Esophagus muscularis mucosa (tissue), 4 donors: ENCODE measurements at places on chromosomes 11 and 22. TPM values are rescaled to one million over a fixed set of nuclear protein-coding genes. Genes with fewer than 3 reads are reported as not detected.

- H3K27ac ChIP-seq = no peak overlapping the region
- no peak for DNase-seq
- H3K27me3 ChIP-seq = no peaks in the 10 kb centered on the region
- no peak overlapping the region for H3K4me3 ChIP-seq
- H3K36me3 ChIP-seq = no peaks in the 10 kb centered on the region
- H3K4me1 ChIP-seq = no peaks in the 10 kb centered on the region
Measured at GRCh38 chr11:126154691-126155090, 56.8 kb downstream of the RPUSD4 start.

DNA sequence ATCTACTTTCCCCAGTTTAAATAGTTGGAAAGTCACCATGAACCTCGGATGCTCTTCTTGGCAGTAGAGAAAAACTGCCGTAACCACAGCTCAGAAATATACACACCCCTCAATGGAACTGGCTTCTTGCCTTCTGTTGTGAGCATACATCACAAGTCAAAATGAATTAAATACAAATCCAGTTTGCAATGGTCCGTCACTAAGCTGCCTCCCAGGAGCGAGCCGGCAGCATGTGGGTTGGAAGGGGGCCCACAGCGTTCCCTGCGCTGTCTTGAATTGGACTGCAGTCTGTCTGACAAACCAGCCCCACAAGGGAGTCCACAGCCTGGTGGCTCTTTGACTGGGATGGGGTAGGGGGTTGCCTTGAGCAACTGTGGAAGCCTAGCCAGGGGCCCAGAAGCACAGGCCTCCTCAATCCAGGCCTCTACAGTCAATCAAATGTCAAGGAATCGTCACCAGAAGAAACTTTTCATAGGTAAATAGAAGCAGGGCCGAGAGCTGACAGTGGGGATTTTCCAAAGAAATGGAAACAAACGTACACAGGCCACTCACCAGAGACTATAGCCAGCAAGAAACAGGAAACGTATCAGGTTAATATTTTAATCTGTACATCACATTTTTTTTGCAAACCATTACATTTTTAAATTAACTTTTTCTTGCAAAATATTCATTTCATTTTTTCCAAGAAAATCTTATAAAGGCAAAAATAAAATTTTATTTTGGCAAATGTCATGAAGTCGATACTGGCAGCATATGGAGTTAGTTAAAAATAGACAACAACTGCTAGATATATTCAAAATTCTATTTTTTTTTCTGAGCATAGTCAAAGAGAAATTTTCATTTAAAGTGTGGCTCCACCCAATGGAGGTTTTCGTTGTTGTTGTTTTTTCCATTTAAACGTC, 38.5 kb downstream of the C11orf58 start:
- H3K4me3 ChIP-seq = no peak overlapping the region
- no peaks in the 10 kb centered on the region for H3K27me3 ChIP-seq
- no peaks in the 10 kb centered on the region for H3K36me3 ChIP-seq
- H3K27ac ChIP-seq = no peak overlapping the region
- no peak for DNase-seq
- peaks cover 8% of the 10 kb centered on the region for H3K4me1 ChIP-seq

GRCh38 chr11:38123673-38124072, 1525.6 kb upstream of the RAG2 start:
- H3K36me3 ChIP-seq = no peaks in the 10 kb centered on the region
- no peak overlapping the region for H3K4me3 ChIP-seq

DNA sequence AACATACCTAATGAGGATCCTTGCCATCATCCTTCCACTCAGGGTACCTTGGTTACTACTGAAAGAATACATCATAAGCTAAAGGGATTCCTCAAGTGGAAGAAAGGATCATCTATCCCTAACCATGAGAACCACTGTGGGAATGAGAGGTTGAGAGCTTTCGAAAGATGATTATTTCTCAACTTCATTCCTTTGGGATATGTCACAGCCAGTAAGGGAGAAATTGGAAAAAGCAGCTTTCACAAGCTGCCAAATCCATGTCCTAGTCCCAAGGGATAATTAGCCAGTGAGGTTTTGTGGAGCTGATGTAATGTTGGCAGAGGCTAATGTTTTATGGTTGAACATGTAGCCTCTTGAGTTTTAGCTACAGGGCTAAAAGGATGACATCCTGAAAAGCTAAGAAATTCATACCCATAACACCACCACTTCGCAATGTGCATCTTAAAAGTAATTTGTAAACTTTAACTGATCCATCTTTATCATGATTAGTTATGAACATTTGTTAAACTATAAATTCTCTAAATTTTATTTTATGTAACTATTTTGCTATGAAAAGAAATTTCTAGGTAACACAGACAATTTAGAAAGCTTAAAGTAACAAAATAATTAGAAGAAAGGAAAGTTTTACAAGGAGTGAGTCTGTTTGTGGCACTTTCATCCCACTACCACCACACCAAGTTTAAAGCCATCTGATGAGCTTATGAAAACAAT, 123.9 kb downstream of the MRTFA start:
- H3K4me1 ChIP-seq = peaks cover 51% of the 10 kb centered on the region
- H3K4me3 ChIP-seq = no peak overlapping the region
- no peaks in the 10 kb centered on the region for H3K36me3 ChIP-seq
- no peaks in the 10 kb centered on the region for H3K27me3 ChIP-seq

DNA sequence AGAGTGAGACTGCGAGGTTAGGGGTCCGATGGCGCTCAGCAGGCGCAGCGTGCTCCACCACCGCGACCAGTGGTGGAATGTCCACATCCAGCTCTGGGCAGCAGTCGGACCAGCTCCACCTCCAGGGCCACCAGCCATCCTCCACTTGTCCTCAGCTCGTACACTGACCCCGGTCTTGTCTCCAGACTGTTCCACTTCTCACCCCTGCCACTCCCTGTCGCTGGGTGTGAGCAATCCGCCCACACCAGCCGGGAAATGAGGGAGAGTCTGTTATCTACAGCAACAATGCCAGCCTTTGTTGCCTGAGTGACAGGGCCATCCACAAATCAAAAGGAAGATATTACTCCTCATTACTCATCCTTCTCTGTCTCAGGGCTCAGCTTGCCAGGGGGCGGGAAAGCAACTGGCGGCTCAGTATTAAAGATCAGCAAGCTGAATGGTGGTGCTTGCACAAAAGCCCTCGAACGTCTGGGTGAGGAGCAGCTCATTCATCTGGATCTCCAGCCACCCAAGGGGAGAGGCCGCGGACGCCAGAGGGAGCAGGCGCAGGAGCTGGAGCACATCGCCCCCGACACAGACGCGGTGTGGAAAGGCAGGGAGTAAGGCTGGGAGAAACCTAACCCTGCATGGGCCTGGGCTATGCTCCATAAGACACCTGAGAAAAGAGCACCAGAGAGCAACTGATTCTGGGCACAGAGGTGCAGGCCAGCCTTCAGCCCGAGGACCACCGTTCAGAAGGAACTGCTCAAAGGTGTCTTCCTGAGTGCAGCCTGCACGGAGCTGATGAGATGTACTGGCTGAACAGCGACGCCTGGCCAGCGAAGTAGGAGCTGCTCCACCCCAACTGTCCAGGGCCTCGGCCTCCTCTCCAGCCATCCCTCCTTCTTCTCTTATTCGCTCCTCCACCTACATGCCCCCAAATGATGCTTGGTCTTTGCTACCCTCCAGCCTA, 21.9 kb downstream of the IGSF9B start:
- H3K4me1 ChIP-seq = peaks cover 21% of the 10 kb centered on the region
- peaks cover 77% of the 10 kb centered on the region for H3K36me3 ChIP-seq
- H3K27me3 ChIP-seq = no peaks in the 10 kb centered on the region
- no peak for DNase-seq

GRCh38 chr11:111363985-111364384, 15.1 kb downstream of the POU2AF1 start:
- H3K27me3 ChIP-seq = no peaks in the 10 kb centered on the region
- H3K4me3 ChIP-seq = no peak overlapping the region
- DNase-seq = no peak

GRCh38 chr11:68683536-68684384, 584 bp upstream of the GAL start:
- no peak for DNase-seq
- H3K4me1 ChIP-seq = peaks cover 12% of the 10 kb centered on the region
- peak overlapping the region; percentile 47 for H3K4me3 ChIP-seq
- no peak overlapping the region for H3K27ac ChIP-seq

DNA sequence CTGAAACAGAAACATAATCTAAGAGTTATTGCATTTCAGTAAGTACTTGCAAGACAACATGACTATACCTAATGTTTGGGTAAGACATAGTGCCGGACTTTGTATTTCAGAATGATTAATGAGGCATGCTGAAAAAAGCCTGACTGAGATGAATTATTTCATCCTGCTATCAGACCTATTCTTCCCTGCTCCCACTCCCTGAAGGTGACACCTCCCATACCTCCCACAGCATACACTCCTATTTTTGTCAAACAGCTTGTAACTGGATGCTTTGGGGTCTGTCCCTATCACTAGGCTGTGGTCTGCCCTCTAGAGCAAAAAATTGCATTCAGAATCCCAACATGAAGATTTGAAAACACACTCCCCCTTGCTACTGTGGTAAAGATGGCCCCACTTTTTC, 10.9 kb upstream of the SCN3B start:
- no peaks in the 10 kb centered on the region for H3K36me3 ChIP-seq
- H3K4me1 ChIP-seq = no peaks in the 10 kb centered on the region
- no peak overlapping the region for H3K4me3 ChIP-seq

DNA sequence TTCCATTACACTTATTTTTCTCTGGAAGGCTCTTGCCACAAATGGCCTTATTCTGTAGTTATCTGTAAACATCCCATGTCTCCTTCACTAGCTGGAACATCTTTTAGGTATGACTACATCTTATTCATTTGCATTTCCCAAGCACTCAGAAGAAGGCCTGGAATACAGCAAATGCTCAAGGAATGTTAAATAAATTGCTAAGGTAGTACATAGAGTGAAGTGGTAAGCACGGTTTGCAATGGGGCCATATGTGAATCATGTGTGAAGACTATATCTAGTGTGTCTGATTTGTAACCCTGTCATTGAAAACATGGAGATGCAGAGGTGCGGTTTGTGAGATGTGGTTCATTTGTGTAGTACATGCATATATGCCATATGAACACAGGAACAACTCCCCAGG, 33.5 kb downstream of the GDPD4 start:
- no peaks in the 10 kb centered on the region for H3K4me1 ChIP-seq
- no peaks in the 10 kb centered on the region for H3K36me3 ChIP-seq
- no peak for DNase-seq

DNA sequence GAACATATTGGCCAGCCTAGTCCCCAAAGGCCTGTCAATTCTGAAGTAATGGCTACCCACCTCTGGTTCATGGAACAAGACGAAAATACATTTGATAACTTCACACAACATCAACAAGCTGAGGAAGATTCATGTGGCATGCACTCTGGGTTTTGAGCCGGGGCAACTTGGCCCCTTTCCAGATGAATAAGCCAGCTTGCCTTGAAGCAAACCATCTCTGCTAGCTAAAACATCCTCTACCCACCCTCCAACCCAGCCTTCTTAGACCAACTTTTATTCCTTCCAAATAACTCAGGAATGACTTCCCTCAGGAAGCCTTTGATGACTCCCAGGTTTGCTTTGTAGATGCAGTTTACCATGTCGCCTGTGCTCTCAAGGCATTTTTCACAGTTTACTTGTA, 94.4 kb downstream of the SLC1A2 start:
- no peak overlapping the region for H3K27ac ChIP-seq
- peaks cover 15% of the 10 kb centered on the region for H3K4me1 ChIP-seq
- DNase-seq = no peak
- H3K4me3 ChIP-seq = no peak overlapping the region
- H3K36me3 ChIP-seq = no peaks in the 10 kb centered on the region
- no peaks in the 10 kb centered on the region for H3K27me3 ChIP-seq

GRCh38 chr11:115618428-115618827, 114.2 kb upstream of the CADM1 start:
- H3K4me3 ChIP-seq = no peak overlapping the region
- peaks cover 13% of the 10 kb centered on the region for H3K4me1 ChIP-seq
- H3K36me3 ChIP-seq = no peaks in the 10 kb centered on the region
- DNase-seq = no peak
- no peak overlapping the region for H3K27ac ChIP-seq

DNA sequence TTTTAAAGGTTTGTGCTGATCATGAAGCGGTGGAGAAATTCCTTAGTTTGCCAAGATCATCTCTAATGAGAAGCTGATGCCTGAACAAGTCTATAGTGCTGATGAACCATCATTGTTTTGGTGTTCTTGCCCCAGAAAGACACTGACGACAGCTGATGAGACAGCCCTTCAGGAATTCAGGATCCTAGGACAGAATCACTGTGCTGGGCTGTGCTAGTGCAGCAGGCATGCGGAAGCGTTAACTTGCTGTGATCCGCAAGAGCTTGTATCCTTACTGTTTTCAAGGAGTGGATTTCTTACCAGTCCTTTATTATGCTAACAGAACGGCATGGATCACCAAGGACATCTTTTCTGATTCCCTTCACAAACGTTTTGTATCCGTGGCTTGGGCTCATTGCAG, 104.1 kb downstream of the TBC1D22A start:
- DNase-seq = no peak
- H3K4me3 ChIP-seq = no peak overlapping the region
- no peaks in the 10 kb centered on the region for H3K27me3 ChIP-seq
- no peak overlapping the region for H3K27ac ChIP-seq

DNA sequence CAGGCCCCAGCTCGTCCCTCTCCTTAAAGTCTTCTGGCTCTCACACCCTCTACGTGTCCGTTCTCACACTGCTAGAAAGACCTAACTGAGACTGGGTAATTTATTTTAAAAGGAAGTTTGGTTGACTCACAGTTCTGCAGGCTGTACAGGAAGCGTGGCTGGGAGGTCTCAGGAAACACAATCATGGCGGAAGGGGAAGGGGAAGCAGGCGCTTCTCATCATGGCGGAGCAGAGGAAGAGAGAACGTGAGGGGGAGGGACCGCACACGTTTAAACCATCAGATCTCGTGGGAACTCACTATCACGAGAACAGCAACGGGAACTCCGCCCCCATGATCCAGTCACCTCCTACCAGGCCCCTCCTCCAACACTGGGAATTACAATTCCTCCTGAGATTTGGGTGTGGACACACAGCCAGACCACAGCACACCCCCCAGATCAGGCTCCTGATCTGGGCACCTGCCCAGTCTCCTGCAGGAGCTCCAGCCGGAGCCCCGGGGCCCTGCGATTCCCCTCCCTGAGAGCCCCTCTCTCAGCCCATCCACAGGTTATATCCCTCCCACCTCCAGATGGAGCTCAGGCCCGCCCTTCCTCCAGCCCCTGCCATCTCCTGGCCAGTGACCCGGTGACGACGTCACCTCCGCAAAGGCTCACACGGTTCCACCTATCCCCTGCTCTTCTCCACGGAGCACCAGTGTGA, 170.2 kb downstream of the BRD1 start:
- H3K4me3 ChIP-seq = peak overlapping the region; percentile 50
- DNase-seq = no peak
- H3K27ac ChIP-seq = peak overlapping the region; percentile 64
- H3K36me3 ChIP-seq = no peaks in the 10 kb centered on the region
- peaks cover 55% of the 10 kb centered on the region for H3K27me3 ChIP-seq
- peaks cover 6% of the 10 kb centered on the region for H3K4me1 ChIP-seq

DNA sequence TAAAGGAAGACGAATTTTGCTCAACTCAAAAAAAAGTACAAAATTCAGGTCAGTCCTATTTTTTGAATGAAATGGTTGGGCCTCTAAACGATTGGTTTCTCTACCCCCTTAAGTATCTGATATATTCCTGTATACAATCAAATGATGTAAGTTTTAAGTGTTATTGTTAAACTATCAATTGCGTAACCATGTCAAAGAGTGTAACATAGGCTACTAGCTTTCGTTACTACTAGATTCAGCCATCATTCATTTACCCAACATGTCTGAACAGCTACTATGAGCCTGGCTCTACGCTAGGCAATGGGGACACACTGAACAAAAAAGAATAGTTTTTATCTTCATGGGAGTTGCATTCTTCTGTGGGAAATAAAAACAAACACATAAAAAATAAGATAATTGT, 3.3 kb downstream of the RAB6A start:
- H3K27me3 ChIP-seq = no peaks in the 10 kb centered on the region
- no peak for DNase-seq

Gene PNPLA3
- total RNA-seq = not detected

Gene PNPLA5
- total RNA-seq = not detected

Gene KCNK4
- total RNA-seq = not detected

Gene DDX25
- 0.06 TPM for total RNA-seq

Gene ZP1
- 0.26 TPM for total RNA-seq

Gene CD44
- total RNA-seq = 279 TPM
